ENCODE measurements at places on chromosomes 3 and 15.
A peak's percentile ranks its signal among the peaks of the same experiment; 100 is the strongest.

DNA sequence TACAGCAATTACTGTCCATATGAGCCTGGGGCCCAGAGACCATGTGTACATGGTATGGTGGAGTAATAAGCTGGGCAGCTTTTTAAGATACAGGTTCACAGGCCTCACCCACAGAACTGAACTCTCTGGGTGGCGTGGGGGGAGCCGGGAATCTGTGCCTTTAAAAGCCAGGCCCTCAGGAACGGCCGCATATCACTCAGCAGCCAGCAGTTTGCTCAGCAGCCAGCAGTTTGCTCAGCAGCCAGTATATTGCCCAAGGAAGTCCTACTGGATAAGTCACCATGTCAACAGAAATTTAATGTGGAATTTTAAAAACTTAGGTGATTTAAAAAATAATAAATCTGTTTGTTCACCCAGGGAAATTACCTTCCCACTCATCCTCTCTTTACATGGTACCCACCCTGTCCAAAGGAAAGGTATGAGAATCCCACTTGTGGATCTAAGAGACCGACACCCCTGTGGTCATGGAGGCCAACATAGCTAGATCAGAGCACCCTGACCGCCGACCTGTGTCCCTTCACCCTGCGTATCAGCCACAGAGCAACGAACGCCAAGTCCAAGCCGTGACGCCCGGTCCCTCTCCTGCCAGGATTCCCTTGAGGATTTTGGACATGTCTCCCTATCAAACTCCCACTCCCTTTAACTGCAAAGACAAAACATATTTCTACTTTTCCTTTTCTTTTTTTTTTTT is 95.7 kb upstream of the CHRM5 start:
- H3K27ac ChIP-seq: no peak overlapping the region
- H3K27me3 ChIP-seq: no peaks in the 10 kb centered on the region
- DNase-seq: no peak
- no peak overlapping the region for H3K4me3 ChIP-seq
- H3K4me1 ChIP-seq: no peaks in the 10 kb centered on the region

GRCh38 chr3:3189102-3189727 is 9.7 kb upstream of the CRBN start:
- H3K36me3 ChIP-seq: no peaks in the 10 kb centered on the region
- H3K27ac ChIP-seq: no peak overlapping the region
- H3K4me1 ChIP-seq: no peaks in the 10 kb centered on the region
- no peak for DNase-seq
- no peaks in the 10 kb centered on the region for H3K27me3 ChIP-seq

GRCh38 chr3:14719006-14719405 is 44.1 kb downstream of the C3orf20 start:
- H3K27me3 ChIP-seq: no peaks in the 10 kb centered on the region
- no peak overlapping the region for H3K4me3 ChIP-seq
- H3K27ac ChIP-seq: no peak overlapping the region
- DNase-seq: no peak
- no peaks in the 10 kb centered on the region for H3K36me3 ChIP-seq

DNA sequence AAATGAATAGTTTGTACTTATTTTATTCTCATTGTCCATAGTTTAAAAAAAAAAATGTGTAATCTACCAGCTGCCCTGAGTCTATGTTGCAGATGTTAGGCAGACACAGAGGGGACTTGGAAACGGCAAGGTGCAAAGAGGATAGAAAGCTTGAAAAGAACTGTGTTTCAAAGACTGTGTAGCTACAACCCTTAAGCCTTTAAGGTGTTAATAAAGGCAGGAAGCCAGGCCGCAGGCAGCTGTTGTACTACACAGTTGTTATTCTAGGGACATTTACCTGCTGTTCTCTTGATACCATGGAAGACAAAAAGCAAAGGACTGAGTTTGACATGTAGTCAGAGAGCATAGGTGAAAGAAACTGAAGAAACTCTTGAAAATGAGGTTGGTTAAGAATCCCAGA is 440.0 kb downstream of the TUSC7 start:
- H3K36me3 ChIP-seq: no peaks in the 10 kb centered on the region
- no peak overlapping the region for H3K27ac ChIP-seq
- H3K4me1 ChIP-seq: no peaks in the 10 kb centered on the region
- no peaks in the 10 kb centered on the region for H3K27me3 ChIP-seq

DNA sequence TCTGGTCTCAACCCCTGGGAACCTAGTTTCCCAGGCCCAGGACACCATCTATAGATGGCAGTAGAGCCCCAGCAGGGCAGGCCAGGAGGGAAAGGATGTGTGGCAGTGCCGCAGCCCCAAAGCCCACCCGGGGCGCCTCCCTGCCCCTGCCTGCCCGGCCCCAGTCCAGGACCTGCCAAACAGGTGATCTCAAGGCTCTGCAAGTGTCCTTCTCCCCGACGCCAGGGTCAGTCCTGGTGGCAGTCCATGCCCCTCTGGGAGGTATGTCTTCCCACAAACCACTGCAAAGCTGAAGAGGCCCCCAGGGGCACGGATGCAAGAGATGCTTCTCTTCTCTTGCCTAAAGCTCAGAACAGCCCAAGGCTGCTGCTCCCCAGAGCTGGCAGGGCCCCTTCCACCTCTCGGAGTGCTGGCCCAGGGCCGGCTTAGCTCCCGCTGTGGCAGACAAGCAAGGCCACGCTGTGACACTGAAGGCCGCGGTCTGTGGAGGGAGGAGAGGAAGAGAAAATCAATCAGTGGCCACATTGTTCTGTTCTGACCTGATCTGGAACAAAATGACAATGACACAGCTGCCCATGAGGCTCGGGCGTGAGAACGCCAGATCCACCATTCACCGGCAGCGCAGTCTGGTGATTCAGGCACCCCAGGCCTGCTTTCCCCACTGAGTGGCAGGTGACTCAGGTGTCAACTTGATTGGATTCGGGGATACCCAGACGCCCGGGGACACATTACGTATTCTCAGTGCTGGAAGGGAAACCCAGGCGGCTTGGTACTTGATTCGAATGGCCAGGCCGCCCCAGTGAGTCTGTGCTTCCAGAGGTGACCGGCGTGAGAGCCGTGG is 34.0 kb downstream of the KLHL25 start:
- H3K4me1 ChIP-seq: peaks cover 5% of the 10 kb centered on the region
- H3K4me3 ChIP-seq: no peak overlapping the region
- H3K27ac ChIP-seq: no peak overlapping the region
- H3K36me3 ChIP-seq: no peaks in the 10 kb centered on the region
- no peaks in the 10 kb centered on the region for H3K27me3 ChIP-seq
- DNase-seq: no peak

- no peak for DNase-seq
- H3K4me1 ChIP-seq: peaks cover 13% of the 10 kb centered on the region
- H3K4me3 ChIP-seq: peak overlapping the region; percentile 64
- H3K36me3 ChIP-seq: no peaks in the 10 kb centered on the region
Observed at GRCh38 chr15:78148392-78149067, 632 bp upstream of the IDH3A start.

GRCh38 chr15:33757516-33758232 is 210.6 kb upstream of the CHRM5 start:
- H3K4me1 ChIP-seq: no peaks in the 10 kb centered on the region
- no peaks in the 10 kb centered on the region for H3K27me3 ChIP-seq
- no peak for DNase-seq
- H3K27ac ChIP-seq: no peak overlapping the region
- H3K36me3 ChIP-seq: no peaks in the 10 kb centered on the region
- no peak overlapping the region for H3K4me3 ChIP-seq

DNA sequence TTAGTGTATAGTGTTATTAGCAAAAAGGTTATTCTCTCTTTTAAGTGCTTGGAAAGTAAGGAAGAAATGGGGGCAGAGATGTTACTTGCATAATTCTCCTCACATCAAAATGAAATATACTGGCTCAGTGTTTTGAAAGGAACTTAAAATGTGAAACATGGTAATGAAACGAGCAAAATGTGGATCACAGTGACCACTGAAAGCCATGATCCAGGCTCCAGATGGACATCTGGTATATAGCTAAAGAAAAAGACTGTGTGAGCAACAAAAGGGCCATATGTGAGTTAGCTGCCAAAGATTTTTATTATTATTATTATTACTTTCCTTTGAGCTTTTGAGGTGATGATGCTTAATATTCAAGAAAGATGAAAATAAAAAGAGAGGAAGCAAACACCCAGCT is 89.6 kb downstream of the GAP43 start:
- no peaks in the 10 kb centered on the region for H3K4me1 ChIP-seq
- DNase-seq: no peak
- H3K4me3 ChIP-seq: no peak overlapping the region
- no peaks in the 10 kb centered on the region for H3K27me3 ChIP-seq

GRCh38 chr3:4984511-4984864 is 5.3 kb downstream of the BHLHE40 start:
- peaks cover 43% of the 10 kb centered on the region for H3K4me1 ChIP-seq
- DNase-seq: no peak

- H3K4me3 ChIP-seq: no peak overlapping the region
- no peaks in the 10 kb centered on the region for H3K27me3 ChIP-seq
- DNase-seq: no peak
- H3K4me1 ChIP-seq: no peaks in the 10 kb centered on the region
- H3K27ac ChIP-seq: no peak overlapping the region
- no peaks in the 10 kb centered on the region for H3K36me3 ChIP-seq
Observed at GRCh38 chr15:46676233-46677206, 1040.8 kb upstream of the SEMA6D start.

DNA sequence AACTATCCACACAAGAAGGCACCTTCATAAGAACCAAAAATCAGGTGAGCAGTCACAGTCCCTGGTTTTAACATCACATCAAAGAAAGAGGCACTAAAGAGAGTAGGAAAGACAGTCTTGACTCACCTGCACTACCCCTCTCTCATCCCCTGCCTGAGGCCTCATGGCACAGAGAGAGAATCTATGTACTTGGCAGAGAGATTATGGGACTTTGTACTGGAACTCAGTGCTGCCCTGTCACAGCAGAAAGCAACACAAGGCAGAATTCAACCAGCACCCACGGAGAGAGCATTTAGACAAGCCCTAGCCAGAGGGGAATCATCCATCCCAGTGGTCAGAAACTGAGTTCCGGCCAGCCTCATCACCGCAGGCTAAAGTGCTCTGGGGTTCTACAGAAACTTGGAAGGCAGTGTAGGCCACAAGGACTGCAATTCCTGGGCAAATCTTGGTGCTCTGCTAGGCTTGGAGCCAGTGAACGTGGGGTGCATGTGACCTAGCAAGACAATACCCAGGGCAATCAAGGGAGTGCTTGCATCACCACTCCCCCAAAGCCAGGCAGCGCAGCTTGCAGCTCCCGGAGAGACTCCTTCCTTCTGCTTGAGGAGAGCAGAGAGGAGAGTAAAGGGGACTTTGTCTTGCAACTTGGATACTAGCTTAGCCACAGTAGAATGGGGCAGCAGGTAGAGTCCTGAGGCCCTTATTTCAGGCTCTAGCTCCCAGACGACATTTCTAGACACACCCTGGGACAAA is 8.5 kb upstream of the RUVBL1 start:
- H3K4me1 ChIP-seq: no peaks in the 10 kb centered on the region
- H3K4me3 ChIP-seq: no peak overlapping the region
- no peak overlapping the region for H3K27ac ChIP-seq
- no peaks in the 10 kb centered on the region for H3K36me3 ChIP-seq
- no peaks in the 10 kb centered on the region for H3K27me3 ChIP-seq
- no peak for DNase-seq

DNA sequence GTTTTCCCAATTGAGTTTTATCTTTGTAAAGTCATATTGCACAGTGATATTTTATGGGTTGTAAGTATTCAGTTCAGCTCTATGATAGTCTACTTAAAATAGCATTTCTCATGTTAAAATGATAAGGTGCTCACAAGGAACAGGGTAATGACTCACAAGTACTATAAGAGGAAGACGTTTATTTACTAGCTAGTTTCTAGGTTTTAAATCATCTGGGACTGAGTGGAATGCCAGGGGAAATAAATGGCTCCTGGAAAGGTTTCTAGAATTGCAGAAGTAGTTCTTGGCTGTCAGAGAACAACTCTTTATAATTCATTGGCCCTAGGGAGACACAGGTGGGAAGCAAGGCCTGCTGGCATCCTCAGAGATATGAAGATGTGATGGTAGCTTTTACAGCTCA is 112.8 kb downstream of the CHDH start:
- no peak overlapping the region for H3K27ac ChIP-seq
- H3K4me3 ChIP-seq: no peak overlapping the region
- H3K36me3 ChIP-seq: no peaks in the 10 kb centered on the region
- DNase-seq: no peak
- H3K27me3 ChIP-seq: no peaks in the 10 kb centered on the region

DNA sequence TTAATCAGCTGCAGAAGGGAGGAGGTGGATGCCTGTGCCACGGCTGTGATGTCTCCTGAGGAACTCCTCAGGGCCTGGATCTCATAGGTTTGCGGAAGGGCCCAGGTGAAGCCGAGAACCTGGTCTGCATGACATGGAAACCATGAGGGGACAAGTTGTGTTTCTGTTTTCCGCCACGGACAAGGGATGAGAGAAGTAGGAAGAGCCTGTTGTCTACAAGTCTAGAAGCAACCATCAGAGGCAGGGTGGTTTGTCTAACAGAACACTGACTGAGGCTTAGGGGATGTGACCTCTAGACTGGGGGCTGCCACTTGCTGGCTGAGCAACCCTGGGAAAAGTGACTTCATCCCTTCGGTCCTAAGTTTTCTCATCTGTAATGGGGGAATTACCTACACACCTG is 52.4 kb downstream of the IL20RB start:
- DNase-seq: no peak
- H3K27ac ChIP-seq: no peak overlapping the region
- H3K4me3 ChIP-seq: no peak overlapping the region
- H3K4me1 ChIP-seq: peaks cover 3% of the 10 kb centered on the region
- no peaks in the 10 kb centered on the region for H3K36me3 ChIP-seq
- no peaks in the 10 kb centered on the region for H3K27me3 ChIP-seq

GRCh38 chr3:67683522-67683921 is 29.1 kb upstream of the SUCLG2 start:
- no peaks in the 10 kb centered on the region for H3K4me1 ChIP-seq
- H3K27me3 ChIP-seq: no peaks in the 10 kb centered on the region
- H3K4me3 ChIP-seq: no peak overlapping the region

DNA sequence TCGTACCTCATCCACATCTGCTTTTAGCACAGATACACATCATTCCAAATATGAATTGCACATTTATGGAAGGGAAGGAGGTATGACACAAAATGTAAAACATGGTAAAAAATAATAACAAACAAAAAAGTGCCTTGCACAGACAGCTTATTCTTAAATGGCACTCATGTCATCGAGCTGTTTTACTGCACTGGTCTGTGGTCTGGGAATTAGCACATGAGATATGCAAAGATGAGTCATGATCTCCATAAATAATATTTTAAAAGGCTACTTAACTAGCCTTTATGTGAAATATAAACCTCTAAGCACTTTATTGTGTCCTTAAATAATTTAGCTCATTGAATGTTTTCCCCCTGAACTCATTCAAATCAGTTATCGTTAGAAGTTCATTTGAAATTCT is 142.2 kb upstream of the ZNF385D start:
- no peaks in the 10 kb centered on the region for H3K36me3 ChIP-seq
- H3K4me3 ChIP-seq: no peak overlapping the region
- DNase-seq: no peak
- H3K4me1 ChIP-seq: no peaks in the 10 kb centered on the region

All from Panc1 (cell line).